ENCODE measurements at places on chromosomes 16 and 17.

- no peak for DNase-seq
Observed at GRCh38 chr16:1430759-1431496, at the start of gene PERCC1. Gene PERCC1, plus strand, starts transcription at chr16:1431078. Its CDS starts 1,516 bp downstream, at chr16:1432594.

- no peak for DNase-seq
Observed at GRCh38 chr16:2842340-2843000, 12.4 kb downstream of the ZG16B start.

- no peak for DNase-seq
Observed at GRCh38 chr17:82396601-82397435, 21.3 kb upstream of the HEXD start.

DNA sequence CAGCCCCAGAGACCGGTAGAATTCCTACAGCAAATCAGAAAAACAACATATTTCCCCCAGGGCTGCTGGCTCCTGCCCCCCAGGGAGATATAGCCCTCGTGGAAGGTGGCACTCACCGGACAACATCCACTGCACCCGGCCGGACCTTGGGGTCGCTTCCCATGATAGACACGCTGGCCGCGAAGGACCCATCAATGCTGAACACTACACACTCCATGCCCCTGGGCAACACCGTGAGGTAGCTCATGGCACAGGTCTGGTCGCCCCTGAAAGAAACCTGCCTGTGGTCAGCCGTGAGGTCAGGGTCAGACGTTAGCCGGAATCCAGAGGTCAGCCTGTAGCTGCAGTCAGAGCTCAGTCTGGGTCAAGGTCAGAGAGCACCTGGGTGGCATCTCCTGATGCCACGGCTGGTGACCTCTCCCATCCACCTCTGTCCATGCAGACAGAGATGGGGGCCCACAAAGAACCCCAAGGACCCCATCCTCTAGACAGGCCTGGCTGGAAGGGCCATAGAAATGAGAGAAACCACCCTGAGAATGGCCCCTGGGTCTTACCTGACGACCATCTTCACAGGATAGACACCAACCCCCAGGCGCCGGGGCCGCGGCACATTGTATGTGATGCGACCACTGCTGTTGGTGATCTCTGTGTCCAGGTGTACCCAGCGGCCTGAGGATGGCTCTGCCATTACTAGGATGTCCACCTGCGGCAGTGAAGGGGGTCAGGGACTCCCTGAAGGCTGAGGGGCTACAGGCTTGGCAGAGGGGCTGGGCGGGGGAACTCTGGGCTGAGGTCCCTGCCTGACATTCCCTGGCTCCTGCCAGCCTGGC, 19.6 kb downstream of the PIMREG start:
- DNase-seq: no peak

- no peak for DNase-seq
Observed at GRCh38 chr16:22672830-22673210, 141.1 kb upstream of the HS3ST2 start.

- DNase-seq: no peak
Observed at GRCh38 chr16:47392081-47392480, 68.8 kb downstream of the ITFG1 start.

- no peak for DNase-seq
Observed at GRCh38 chr17:7782240-7782639, 51.8 kb upstream of the KDM6B start.

GRCh38 chr17:4543557-4544026, 11.6 kb downstream of the MYBBP1A start:
- no peak for DNase-seq

- DNase-seq: no peak
Observed at GRCh38 chr17:67421869-67422273, 44.8 kb downstream of the PITPNC1 start.

DNA sequence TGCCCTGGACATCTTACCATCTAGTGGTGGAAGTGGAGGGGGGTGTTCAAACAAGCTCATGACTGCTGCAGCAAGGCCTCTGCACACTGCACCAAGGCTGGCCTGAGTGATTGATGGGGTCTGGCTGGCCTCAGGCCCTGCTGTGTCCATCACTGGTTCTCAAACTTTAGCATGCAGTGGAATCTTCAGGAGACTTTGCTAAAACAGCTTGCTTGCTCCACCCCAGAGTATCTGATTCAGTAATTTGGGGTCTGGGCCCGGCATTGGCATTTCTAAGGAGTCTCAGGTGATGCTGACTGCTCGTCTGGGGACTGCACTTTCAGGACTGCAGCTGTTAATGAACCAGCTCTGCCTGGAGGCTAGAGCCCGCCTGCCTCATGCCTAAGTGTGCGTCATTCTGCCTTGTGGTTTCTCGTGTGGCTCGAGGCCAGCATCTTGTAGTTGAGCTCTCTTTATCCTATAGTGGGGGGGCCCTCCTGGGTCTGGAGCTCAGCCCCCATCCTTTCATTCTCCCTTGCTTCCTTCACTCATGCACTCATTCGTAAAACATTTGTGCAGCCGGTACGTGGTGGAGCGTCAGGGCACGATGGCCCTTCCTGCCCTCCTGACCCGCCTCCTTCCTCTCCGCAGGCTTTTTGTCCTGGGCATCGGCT, 4.1 kb downstream of the MGAT5B start:
- DNase-seq: no peak

- no peak for DNase-seq
Observed at GRCh38 chr17:6239241-6239798, 169.1 kb downstream of the WSCD1 start.

- peak; percentile 25 for DNase-seq
Observed at GRCh38 chr16:67718668-67719047, 458 bp downstream of the GFOD2 start.

DNA sequence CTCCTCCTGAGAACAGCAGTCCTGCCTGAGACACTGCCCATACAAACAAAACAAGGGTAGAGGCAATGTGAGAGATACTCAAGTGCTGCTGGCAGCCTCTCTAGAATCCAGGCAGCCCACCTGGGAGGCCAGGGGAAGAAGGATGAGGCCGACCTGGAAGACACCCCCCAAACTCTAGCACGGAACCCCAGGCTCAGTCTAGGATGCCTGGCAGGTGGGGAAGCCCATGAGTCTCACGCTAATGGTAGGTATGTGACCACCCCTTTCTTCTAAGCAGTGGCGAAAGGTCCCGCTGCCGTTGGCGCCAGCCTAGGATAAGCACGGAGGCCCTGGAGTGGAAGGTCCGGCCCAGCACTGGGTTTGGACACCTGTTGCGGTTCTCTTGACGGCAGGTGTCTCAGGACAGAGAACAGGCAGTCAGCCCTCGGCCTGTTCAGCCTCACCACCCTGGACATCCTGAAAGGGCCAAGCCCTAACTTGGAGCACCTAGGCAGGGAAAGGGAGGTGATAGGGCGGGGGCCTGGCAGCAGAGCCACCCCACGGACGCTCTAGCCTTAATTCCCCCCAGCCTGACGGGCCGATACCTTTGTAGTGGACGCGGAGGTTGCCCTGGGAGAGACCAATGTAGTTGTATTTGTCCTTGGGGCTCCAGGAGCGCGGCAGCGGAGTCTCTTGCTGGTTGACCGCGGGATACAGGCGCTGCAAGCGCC, 487 bp downstream of the RANBP10 start:
- no peak for DNase-seq

- DNase-seq: no peak
Observed at GRCh38 chr17:80833952-80834892, 157.4 kb upstream of the CHMP6 start.

DNA sequence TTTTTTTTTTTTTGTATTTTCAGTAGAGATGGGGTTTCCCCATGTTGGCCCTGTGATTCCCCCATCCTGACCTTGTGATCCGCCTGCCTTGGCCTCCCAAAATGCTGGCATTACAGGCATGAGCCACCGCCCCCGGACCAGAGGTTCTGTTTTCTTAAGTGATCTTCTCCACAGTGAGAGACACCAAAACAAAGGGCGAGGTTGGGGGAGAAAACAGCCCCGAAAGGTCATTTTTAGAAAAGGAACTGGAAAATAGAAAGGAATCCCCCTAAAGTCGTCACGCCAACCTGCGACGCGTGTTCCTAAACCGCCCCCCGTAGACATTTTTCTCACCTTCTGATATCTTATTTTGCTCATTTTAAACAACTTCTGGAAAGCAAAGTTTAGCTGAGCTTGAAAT, 6.1 kb upstream of the AXIN2 start:
- no peak for DNase-seq

DNA sequence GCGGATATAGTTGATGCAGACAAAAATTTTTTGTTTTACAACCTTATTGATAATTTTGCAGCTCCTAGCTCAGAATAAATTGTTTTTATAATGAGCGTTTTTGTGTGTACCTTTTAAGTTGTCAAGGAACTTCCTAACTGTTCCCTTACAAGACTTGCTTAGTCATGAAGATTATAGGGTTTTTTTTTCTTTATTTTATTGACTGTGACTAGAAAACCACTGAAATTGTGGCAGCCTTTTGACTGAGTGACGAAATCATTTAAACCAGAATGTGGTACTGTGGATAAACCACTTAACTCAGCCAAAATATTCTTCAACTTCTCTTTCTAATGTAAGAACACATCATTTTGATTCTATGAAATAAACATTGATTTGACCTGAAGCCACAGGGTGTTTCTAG, 40.8 kb upstream of the VPS4A start:
- DNase-seq: no peak

- DNase-seq: peak; percentile 95
Observed at GRCh38 chr17:64506576-64507412, at the start of gene CEP95. Gene CEP95, plus strand, starts transcription at chr17:64506977. Its CDS starts 121 bp downstream, at chr17:64507098.

DNA sequence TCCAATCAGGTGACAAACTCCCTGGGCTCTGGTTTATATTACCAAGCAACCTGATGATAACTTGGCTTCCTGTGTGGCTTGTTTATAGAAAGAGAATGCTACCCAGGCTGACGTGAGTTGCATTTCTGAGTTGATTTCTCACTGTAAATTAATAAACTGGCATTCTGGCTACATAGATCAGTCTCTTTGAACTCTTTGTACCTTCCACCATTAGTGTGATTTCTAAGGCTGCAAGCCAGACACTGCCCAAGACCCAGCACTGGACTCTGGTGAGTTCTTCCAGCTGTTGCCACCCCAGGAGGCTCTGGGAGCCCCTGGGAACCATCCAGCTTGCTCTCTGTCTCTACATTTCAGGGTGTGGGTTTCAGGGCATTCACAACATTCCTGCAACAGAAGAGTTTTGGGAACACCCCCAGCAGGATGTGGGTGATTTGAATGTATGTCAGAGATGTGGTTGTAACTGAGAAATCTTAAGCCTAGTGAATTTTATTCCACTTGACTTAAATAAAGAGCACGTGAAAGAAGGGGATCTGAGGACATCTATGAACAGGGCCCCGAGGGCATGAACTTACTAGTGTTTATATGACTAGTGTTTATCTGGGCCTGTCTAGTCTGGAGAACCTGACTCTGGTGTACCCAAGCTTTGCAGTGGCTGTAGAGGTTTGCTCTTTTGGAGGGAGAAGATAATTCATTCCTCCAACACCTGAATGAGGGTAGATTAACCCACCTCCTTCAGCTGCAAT, 30.3 kb upstream of the LRRC37A start:
- no peak for DNase-seq

- no peak for DNase-seq
Observed at GRCh38 chr17:74512036-74512435, 19.2 kb downstream of the CD300LB start.

- no peak for DNase-seq
Observed at GRCh38 chr16:64313726-64314125, 808.1 kb downstream of the CDH11 start.

DNA sequence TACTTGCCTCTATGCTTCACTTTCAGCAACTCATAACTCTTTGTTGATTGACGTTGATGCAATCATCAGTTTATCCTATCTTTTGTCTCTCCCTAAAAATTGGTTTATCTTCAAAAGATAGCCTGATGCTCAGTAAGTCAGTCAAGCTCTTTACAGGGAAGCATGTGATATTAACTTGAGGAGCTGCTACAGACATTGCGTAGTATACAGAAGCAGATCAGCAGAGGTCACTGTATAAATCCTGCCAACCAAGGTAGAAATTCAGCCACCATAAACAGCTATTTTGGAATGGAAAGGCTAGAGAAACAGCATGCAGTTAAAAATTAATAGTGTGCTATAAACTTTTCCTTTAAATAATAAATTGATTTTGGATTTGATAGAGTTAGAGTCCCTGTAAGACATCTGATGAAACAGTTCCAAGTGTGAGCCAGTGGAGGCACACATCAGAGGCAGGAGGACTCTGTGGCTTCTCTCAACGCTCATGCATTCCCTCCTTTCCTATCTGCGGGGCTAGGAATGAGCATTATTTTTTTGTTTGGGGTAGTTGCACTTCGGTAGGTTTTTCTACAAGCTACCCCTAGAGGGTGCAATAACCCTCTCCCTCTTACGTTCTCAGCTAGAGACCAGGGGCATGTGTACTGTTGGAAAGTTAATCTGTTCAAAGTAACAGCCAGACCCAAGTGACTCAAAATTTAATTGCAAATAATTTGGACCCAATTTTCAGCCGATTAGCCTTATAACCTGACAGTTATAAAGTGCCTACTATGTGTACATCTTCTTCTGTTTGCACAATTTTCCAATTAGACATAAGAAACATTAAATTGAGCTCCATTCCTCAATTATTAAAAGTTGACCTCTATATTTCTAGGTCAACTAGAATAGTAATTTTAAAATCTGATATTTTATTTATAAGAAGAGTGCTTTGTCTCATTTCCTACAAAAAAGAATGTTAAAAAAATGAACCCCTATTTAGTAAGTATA, 647.7 kb upstream of the SOX9 start:
- peak; percentile 32 for DNase-seq

GRCh38 chr17:31373150-31374093, 18.1 kb upstream of the RAB11FIP4 start:
- peak; percentile 47 for DNase-seq

DNA sequence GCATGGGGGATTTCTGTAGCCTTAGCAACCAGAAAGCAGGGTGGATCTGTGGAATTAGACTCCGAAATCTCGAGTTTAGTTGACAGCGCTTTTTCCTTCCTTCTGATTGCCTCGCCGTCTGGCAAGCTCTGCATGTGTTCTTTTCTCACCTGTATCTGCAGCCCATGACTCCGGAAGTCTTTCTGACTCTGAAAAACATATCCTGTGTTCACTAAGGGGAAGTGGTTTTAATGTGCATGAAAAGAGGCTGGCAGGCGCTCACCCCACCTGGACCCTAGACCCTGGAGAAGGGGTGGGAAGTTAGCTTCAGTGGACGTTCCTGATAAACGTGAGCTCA, 158.5 kb downstream of the RPTOR start:
- no peak for DNase-seq

DNA sequence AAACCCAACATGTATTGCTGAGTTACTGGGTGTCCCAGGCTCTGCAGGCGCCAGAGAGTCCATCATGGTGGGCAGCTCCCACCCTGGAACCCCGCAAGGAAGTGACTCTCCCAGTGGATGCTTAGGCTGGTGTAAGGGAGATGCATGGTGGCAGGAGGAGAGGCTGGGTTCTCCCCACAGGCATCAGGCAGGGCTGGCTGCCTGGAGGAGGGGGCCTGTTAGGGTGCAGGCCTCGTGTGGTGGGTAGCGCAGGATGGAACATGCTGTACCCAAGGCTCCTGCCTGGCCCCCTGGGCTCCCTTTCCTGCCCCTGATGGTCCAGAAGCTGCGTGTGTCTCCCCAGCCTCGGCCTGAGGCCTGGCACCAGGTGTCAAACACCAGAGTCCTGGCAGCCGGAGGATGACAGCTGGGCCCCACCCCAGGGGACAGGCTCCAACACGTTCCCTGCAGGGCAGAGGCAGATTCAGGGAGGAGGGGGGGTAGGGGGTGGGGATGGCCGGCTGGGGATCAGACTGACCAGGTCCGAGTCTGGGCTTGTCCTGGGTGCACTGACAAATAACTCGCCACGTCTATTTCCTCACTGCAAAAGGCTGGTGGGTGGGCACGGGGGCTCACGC, 40.2 kb upstream of the CIBAR2 start:
- no peak for DNase-seq

Data from NCI-H1105 treated with DMSO at 0.1 percent for 48 hours (cell line).